ENCODE measurements at places on chromosomes 1 and 21.

DNA sequence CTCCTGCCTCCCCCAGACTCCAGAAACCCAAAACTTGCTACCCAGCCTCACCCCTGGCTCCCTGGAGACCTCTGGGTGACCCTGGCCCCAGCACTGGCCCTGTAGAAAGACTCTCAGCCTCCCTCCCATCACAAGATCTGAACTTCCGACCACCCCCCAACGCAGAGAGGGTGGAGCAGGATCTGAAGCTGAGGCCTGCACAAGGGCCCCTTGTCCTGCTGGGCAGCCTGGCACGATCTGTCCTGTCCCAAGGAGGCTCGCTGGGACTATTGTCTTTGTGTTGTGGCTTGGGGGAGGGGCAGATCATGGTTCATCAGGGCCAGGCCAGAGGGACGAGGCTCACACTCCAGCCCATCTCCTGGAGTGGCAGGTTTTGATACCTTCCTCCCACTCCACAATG, 20.0 kb downstream of the PHLDA3 start:
- DNase-seq = no peak

DNA sequence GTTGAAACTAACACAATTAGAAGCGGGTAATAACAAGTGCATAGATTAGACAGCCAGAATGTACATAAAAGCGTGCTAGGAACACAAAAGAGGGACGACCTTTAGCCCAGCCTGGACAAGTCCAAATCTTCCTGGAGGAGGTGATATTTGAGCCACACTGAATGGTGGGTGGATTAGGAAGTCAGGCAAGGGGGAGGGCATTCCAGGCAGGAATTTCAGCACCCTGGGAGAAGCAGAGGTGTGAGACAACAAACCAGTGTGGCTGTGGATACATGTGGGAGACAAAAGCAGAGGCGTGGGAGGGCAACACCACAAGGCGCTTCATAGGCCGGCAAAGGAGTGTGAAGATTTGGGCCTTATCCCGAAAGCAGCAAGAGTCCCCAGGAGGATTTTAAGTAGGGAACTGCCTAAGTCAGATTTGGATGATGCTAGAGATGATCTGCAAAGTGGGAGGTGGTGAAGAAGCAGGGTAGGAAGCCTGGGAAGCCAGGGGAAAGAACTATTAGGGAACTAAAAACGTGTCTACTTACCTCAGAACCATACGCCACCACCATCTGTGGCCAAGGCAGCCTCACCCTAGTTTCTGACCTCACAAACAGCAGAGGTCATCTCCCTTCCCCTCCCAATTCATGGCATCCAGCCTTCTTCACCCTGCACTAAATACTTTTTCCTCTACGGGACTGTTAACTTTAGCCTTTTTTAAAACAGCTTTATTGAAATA, 81.8 kb downstream of the GLUL start:
- no peak for DNase-seq

- DNase-seq = no peak
Measured at GRCh38 chr1:232627645-232628334, 2.1 kb downstream of the SIPA1L2 start.

- DNase-seq = no peak
Measured at GRCh38 chr1:31541194-31541593, 35.1 kb upstream of the TINAGL1 start.

DNA sequence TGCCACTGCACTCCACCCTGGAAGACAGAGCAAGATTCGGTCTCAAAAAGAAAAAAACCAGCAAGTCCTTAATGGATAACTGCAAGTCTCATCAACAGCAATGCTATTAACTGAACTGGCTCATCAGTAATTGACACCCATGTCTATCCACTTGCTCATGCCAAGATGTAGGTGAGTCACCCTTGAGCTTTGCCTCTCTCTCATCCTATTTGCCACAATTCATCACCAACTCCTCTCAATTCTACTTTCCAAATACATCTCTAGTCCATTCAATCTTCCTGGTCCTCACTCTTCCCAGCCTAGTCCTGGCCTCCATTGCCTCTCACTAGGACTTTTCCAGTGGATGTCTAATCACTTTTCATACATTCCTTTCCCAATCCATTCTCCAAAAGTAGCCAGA, 103.7 kb upstream of the PRMT6 start:
- DNase-seq = no peak

GRCh38 chr1:25907601-25908000, 1.4 kb upstream of the STMN1 start:
- no peak for DNase-seq

- DNase-seq = no peak
Measured at GRCh38 chr1:168843950-168844349, 114.9 kb upstream of the DPT start.

DNA sequence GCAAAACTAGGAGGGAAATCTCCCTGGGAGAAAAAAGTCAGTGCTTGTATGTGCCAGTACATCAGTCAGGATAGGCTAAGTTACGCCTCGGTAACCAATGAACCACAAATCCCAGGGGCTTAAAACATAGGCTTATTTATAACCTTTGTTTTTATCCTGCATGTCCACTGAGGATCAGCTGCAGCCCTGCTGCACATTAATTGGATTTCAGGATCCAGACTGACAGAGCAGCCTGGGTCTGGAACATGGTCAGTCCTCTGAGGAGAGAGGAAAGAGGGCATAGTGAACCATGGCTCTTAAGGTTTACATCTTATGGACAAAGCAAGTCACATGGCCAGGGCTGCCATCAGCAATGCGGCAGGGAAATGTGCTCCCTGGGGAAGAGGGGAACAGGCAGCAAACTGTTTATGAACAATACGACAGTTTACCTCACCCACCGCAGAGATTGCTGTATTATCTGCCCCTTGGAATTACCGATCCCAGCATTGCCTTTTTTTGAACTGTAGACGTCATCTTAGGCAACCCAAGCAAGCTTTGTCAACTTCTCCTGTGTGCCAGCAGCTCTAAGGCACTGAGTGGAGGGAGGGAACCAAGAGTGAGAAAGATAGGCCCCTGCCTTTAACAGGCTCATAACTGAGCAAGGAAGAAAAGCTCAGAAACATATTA, 9.1 kb upstream of the SPRR4 start:
- no peak for DNase-seq

- DNase-seq = no peak
Measured at GRCh38 chr1:97893844-97894243, 27.0 kb downstream of the DPYD start.

- no peak for DNase-seq
Measured at GRCh38 chr1:91891454-91891853, 5.5 kb upstream of the TGFBR3 start.
